ENCODE measurements at places on chromosomes 12 and 14.

GRCh38 chr14:30180219-30180618 lies 252.6 kb upstream of the PRKD1 start:
- no peak for DNase-seq

- no peak for DNase-seq
Measured at GRCh38 chr14:93063393-93063792, 52.3 kb downstream of the ITPK1 start.

DNA sequence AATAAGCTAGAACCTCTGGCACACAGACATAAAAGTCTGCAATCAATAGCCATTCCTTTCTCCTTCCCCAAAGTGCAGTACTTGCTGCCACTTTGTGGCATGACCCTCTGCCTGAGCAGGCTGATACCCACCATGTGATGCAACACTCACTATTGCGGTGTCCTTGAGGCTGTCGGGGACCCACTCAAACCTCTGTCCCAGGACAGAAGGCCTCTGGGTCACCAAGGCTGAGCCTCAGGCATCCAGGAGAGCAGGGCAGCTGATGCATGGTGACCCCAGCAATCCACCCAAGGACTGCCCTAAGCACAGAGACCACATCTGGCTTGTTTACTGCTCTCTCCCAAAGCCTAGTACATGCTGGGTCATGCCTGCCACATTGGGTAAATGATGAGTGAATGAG lies 114.2 kb downstream of the DPF3 start:
- DNase-seq: no peak

GRCh38 chr12:53624956-53625355 lies 1.2 kb downstream of the ATF7 start:
- DNase-seq: no peak

- DNase-seq: no peak
Measured at GRCh38 chr14:31543969-31544799, 17.0 kb upstream of the NUBPL start.

- DNase-seq: no peak
Measured at GRCh38 chr12:20409607-20410377, 41.5 kb downstream of the PDE3A start.

DNA sequence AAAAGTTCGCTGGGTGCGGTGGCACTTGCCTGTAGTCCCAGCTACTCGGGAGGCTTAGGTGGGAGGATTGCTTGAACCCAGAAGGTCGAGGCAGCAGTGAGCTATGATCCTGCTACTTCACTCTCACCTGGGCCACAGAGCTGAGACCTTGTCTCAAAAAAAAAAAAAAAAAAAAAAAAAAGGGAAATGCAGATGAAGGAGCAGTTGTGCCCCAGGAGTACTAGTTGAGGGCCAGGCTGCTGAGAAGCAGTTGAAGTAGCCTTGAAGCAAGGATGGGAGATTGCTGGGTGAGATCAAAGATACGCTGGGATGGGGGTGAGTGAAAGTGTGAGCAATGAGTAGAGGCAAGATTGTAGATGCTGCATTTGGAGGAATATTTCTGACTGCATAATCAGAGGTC lies 93.4 kb upstream of the DNM1L start:
- no peak for DNase-seq

GRCh38 chr14:73460691-73461127 lies 2.4 kb upstream of the NUMB start:
- no peak for DNase-seq

DNA sequence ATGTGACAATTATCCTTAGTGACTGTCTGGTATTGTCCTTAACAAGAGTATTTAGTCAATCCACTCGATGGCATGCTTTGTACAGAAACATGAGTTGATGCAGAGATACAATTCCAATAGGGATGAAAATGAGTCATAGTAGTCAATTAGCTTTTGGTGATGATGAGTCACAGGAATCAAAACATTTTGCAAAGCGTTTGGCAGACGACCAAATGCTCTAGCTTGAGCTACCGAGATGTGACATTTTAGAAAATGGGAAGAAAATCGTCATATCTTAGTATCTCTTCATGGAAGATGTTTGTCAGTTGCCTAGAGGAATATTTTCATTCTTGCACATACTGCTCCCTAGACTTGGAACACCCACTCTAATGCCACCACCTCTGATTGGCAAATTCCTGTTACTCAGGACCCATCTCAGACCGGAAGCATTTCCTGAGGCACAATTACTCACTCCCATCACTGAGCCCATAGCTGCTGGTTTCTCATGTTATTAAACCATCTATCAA lies 95.0 kb downstream of the LMNTD1 start:
- DNase-seq: no peak

GRCh38 chr12:119902084-119902509 lies 25.0 kb upstream of the CIT start:
- peak; percentile 65 for DNase-seq

DNA sequence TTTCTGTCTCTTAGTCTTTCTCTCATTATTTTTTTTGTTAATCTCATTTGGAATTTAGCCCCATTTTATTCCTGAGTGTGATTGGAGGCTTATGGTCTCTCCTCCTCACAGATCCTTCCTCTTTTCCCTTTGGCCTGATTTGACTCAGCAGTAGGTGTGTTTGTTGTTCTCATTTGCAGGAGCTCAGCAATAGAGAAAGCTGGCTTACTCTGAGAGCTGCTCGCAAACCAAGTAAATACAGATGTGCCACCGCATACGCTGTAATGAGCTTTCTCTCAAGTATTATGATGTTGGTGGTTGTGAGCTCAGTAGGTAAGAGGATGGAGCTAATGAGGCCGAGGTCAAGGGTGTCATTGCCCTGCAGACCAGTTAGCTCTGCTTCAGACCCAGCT lies 206.5 kb downstream of the ETV6 start:
- no peak for DNase-seq

GRCh38 chr12:107242189-107242588 lies 148.8 kb upstream of the CRY1 start:
- no peak for DNase-seq

- no peak for DNase-seq
Measured at GRCh38 chr12:80692114-80692513, 15.3 kb upstream of the MYF6 start.

DNA sequence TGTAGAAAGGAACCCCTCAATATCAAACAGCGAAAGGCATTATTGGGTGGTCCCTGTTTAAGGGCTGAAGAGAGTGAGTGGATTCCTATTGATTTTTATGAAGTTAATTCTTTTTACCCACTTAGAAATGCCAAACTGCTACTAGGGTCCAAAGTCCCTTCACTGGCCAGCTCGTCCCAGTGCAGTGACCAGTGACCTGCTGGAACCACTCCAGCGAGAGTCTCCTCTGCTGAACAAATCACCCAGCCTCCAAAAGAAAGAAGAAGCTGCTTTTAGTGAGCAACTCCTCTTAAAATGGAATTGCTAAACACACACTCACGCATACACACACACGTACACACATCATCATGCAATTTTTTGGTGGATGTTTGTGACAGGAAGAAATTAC lies 198.2 kb upstream of the PLEKHG7 start:
- DNase-seq: no peak

GRCh38 chr12:7634561-7634960 lies 31.1 kb downstream of the APOBEC1 start:
- DNase-seq: no peak

GRCh38 chr12:51017452-51017851 lies 8.7 kb downstream of the SLC11A2 start:
- DNase-seq: no peak

GRCh38 chr12:91567100-91567485 lies 384.5 kb upstream of the DCN start:
- no peak for DNase-seq

- no peak for DNase-seq
Measured at GRCh38 chr12:6182279-6182898, 17.8 kb upstream of the CD9 start.

DNA sequence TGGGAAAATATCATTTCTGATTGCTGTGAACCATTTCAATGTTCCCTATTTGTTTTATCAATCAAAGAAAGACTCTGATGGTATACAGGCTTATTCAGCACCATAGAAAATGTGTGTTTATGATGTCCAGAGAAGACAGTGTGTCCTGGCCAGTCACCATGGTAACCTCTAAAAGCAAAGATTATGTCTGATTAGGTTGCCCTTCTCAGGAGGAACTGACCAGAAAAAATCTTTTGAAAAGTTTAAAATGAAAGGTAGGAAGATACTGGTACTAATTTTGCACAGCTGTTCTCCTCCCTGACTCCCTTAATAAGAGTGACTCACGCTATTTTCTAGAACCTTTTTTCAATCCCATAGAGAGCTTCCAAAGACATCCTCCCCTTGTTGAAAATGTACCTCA lies 391.8 kb upstream of the DCN start:
- no peak for DNase-seq

DNA sequence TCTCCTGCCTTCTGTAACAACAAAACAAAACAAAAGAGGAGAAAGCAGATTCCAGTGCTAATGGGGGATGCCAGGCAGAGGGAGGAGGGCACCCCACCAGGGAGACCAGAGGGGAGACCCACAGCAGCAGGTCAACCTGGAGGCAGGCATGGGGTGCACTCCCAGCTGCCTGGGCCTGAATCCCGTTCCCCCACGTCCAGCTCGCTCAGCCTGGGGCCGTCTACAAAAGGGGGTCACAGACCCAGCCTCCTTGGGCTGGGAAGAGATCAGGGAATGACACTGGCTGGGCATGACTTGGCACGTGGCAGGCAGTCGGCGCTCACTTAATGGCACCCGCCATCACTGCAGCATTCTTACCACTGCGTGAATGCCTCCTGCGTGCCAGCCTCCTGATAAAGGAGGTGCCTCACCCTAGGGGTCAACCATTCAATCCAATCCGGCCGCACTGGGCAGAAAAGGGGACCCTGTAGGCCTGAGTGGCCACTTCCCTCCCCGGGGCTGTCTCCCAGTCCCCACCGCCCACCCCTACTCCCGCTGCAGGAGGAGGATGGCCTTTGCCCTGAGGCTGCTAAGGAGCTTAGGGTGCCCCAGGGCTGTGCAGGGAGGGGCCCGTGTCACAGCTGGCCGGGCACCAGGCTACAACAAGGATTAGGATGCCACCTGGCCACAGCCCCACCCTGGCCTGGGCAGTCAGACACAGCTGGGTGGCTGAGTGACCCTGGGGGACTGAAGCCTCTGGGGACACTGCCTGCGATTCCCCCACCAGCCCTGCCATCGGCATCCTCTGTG lies 87.5 kb downstream of the NCOR2 start:
- DNase-seq: no peak

- DNase-seq: no peak
Measured at GRCh38 chr14:58584383-58584782, 53.4 kb upstream of the DACT1 start.

GRCh38 chr12:58981961-58982360 lies 61.7 kb upstream of the LRIG3 start:
- no peak for DNase-seq

GRCh38 chr14:37036669-37037341 lies 135.6 kb downstream of the SLC25A21 start:
- no peak for DNase-seq

DNA sequence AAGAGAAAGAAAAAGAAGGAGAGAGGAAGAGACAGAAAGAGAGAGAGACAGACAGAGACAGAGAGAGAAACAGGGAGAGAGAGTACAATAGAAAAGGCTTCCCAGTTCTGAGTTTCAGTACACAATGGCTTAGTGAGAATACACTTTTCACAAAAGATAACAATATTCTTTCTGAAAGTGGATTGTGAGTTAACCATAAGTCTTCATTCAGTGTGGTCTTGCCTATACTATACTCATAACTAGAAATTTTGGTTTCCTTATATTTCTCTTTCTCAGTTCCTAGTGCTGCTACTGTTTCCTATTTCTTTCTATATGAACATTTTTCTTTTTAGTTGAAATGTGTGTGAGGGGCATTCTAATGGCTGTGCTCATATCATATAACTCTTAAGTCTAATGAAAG lies 9.3 kb downstream of the CD163L1 start:
- no peak for DNase-seq

GRCh38 chr14:84432676-84433075 lies 1097.3 kb upstream of the FLRT2 start:
- no peak for DNase-seq

GRCh38 chr12:8818526-8818925 lies 3.9 kb upstream of the A2ML1 start:
- DNase-seq: no peak

GRCh38 chr12:72241552-72241951 lies 30.6 kb upstream of the TRHDE start:
- no peak for DNase-seq

- DNase-seq: no peak
Measured at GRCh38 chr12:56071648-56072047, 8.3 kb upstream of the ERBB3 start.
